ENCODE measurements at places on chromosomes 2 and 18. TPM values are rescaled to one million over a fixed set of nuclear protein-coding genes. Genes with fewer than 3 reads are reported as not detected.

Gene KLF11
- 14.0 TPM for total RNA-seq

DNA sequence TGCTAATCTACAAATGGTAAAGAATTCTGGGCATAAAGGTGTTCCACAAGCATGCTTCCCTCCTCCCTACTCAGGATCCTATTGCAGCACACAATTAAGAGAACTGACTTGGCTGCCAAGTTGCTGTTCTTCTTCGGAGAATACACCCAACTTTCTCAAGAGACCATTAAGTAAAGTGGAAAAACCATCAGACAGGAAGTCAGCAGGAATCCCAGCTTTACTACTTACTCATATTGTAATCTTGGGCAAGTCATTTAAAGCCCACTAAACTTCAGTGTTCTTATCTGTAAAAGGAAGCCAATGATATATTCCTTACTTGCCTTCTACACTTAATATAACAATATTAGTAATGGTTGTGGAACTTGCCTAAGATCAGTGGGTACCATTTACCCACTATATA is 37.8 kb downstream of the PSTPIP2 start:
- DNase-seq: no peak

- peak; percentile 70 for DNase-seq
These were observed 25.9 kb downstream of the CD8A start for GRCh38 chr2:86764661-86765309.

GRCh38 chr18:47975701-47976100 is 45.2 kb upstream of the SMAD2 start:
- DNase-seq: no peak

DNA sequence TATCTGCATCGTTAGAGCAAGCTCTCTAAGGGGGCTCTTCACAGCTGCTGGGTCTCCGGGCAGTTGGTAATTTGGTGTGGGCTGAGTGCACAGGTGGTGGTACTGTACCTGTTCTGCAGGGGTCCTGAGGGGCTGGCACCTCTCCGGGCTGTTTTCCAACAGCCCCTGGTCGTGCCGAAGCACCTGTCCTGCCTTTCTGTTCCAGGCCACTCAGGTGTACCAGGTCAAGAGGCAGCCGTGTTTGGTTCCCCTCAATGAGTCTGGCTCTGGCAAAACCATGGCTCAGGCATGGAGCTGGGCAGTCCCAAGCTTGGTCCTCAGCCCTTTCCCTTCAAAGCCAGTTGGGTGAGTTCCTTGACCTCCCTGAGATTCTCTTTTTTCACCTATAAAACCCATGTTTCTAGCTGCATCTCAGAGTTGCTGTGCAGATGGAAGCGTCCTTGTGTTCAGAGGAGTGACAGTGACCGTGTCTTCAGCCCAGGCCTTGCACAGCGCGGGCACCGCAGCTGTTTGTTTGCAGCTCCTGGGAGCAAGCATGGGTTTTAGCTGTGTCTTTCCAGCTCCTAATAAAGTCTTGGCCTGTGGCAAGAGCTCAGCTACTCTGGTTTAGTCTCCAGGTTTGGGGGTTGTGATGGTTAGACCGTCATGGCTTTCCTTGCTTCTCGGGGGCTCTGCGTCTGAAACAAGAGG is 110.9 kb downstream of the GLI2 start:
- no peak for DNase-seq
